ENCODE measurements at places on chromosomes 5 and 9.

DNA sequence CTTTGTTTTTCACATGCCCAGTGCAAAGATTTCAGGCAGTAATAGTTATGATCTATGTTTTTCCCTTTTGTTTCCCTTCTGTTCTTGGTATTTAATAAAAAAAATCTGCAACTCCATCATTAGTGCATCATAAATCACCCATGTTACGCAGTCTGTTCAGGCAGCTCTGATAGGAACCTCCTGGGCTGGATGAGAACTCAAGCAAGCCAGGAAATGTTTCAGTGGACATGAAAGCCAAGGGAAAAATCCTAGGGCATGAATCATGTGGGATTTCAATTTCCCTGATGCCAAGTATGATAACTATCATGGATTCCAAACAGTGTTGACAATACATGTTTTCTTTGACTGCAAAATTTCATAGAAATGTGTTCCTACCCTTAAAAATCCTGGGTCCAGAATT, 119.7 kb upstream of the TARS1 start:
- peaks cover 12% of the 10 kb centered on the region for H3K4me1 ChIP-seq
- H3K4me3 ChIP-seq = no peak overlapping the region
- DNase-seq = no peak
- no peak overlapping the region for H3K27ac ChIP-seq
- no peaks in the 10 kb centered on the region for H3K36me3 ChIP-seq

- H3K27me3 ChIP-seq = no peaks in the 10 kb centered on the region
- H3K4me1 ChIP-seq = peaks cover 66% of the 10 kb centered on the region
- H3K27ac ChIP-seq = peak overlapping the region; percentile 65
- no peak overlapping the region for H3K4me3 ChIP-seq
- no peak for DNase-seq
- peaks cover 20% of the 10 kb centered on the region for H3K36me3 ChIP-seq
Observed at GRCh38 chr5:143374496-143375217, 28.8 kb downstream of the NR3C1 start.

GRCh38 chr9:4306066-4306776, 6.4 kb upstream of the GLIS3 start:
- DNase-seq = no peak
- H3K27ac ChIP-seq = no peak overlapping the region
- no peaks in the 10 kb centered on the region for H3K36me3 ChIP-seq

- no peak for DNase-seq
- no peaks in the 10 kb centered on the region for H3K27me3 ChIP-seq
- no peaks in the 10 kb centered on the region for H3K4me1 ChIP-seq
- H3K36me3 ChIP-seq = no peaks in the 10 kb centered on the region
Observed at GRCh38 chr5:86526811-86527348, 90.9 kb upstream of the COX7C start.

- no peaks in the 10 kb centered on the region for H3K27me3 ChIP-seq
- peaks cover under 1% of the 10 kb centered on the region for H3K4me1 ChIP-seq
- no peak overlapping the region for H3K4me3 ChIP-seq
- DNase-seq = no peak
Observed at GRCh38 chr5:32780508-32780919, 69.4 kb downstream of the NPR3 start.

GRCh38 chr9:15104826-15105420, 194.7 kb upstream of the FREM1 start:
- H3K4me3 ChIP-seq = no peak overlapping the region
- no peak overlapping the region for H3K27ac ChIP-seq
- H3K4me1 ChIP-seq = no peaks in the 10 kb centered on the region
- H3K36me3 ChIP-seq = no peaks in the 10 kb centered on the region

DNA sequence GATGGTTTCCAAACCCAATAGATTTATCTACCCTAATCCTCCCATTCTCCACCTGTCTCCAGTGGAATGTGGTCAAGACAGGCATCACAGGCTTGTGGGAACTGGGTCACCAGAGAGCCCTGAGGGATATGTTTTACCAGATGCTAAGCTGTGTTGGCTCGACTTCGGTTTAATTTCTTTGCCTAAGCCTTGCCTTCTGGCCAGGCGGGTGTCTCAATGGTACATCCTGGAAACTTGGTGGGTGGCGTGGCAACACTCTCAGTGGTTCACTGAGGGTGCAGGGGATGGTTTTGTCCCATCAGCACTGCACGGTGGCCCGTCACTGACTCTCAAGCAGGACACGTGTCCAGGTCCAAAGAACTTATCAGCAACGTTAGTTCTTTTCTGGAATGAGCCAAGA, 192.2 kb downstream of the TENT4A start:
- H3K27ac ChIP-seq = no peak overlapping the region
- H3K4me1 ChIP-seq = no peaks in the 10 kb centered on the region
- H3K36me3 ChIP-seq = no peaks in the 10 kb centered on the region
- DNase-seq = no peak
- H3K27me3 ChIP-seq = no peaks in the 10 kb centered on the region

DNA sequence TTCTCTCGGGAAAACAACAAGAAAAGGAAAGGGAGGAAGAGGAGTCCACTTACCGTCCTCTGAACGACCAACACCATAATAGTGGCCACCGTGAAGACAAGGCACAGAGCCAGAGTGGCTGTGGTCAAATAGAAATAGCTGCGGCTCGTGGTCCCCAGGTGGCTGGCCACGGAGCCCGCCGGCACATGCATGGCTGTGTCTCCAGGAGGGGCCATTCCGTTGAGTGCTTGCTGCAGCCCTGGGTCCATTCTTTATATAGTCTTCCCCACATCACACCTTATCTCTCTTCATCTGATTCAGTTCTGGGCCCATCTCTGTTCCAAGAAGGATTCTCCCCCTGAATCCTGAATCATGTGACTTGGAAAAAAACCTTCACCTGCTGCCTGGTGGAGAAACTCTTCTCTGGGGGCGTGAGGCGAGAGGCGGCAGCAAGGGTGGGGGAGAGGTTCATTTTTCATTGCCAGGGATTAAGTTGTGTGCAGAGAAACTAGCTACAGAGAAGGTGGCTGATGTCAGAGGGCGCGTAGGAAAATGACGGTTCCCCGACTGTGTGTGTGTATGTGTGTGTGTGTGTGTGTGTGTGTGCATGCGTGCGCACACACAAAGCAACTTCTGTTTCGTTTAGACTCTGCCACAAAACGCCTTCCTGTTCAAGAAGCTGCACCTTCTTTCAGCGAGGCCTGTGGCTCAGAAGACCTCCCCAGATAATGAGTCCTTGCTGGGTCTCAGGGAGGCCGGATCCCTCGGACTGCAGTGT, at the start of gene TNFSF8:
TNFSF8 (minus strand) TSS at position 536 of the 757 bp plus-strand sequence; CDS start at position 248, 288 bp downstream.
- H3K27ac ChIP-seq = peak within 1 kb of the TSS; percentile 94
- peaks cover 15% of the 10 kb centered on the region for H3K27me3 ChIP-seq
- DNase-seq = peak; percentile 74
- no peaks in the 10 kb centered on the region for H3K36me3 ChIP-seq

DNA sequence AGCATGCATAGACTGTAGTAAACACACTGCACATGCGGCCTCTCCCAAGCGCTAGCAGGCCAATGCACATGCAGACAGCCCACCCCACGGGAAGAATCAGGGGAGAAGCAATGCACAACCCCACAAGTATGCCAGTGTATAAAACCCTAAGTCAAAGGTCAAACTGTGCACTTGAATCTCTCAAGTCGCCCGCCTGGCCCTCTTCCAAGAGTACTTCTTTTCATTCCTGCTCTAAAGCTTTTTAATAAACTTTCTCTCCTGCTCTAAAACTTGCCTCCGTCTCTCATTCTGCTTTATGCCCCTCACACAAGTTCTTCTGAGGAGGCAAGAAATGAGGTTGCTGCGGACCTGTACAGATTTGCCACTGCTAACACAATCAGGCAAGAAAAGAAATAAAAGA, 50.4 kb downstream of the PTPDC1 start:
- no peaks in the 10 kb centered on the region for H3K27me3 ChIP-seq
- no peak overlapping the region for H3K4me3 ChIP-seq
- no peak for DNase-seq
- H3K36me3 ChIP-seq = peaks cover 5% of the 10 kb centered on the region

DNA sequence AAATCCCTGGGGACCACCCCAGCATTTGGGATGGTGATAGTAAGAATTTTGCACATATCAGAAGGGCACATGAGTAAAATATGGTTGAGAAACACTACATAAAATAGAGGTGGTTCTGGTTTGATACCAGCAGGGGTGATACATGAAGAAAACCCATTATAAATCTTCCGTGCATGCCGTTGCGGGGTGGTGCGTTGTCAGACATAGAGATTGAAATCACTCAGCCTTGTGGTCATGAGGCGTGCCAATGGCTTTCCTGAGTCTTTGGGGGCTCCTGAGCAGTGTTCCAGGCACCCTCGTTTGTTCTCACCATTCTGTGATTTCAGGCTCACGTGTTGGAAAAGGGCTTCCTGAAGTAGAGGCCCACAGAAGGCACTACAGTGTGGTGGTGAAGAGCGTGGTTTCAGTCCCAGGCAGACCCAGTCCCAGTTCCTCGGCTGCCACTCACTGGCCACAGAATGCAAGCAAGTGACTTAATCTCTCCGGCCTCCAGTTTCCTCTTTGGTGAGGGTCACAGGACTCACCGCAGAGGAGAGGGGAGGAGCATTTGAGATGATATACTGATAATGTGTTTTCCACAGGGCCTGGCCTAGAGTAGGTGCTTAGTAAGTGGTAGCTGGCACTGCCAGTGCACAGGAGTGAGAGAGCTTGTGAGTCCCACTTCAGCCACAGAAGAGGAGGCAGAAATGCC, 20.5 kb upstream of the GLRX start:
- peak; percentile 62 for DNase-seq
- peak overlapping the region; percentile 90 for H3K27ac ChIP-seq
- H3K27me3 ChIP-seq = no peaks in the 10 kb centered on the region
- H3K4me1 ChIP-seq = peaks cover 25% of the 10 kb centered on the region
- no peaks in the 10 kb centered on the region for H3K36me3 ChIP-seq

DNA sequence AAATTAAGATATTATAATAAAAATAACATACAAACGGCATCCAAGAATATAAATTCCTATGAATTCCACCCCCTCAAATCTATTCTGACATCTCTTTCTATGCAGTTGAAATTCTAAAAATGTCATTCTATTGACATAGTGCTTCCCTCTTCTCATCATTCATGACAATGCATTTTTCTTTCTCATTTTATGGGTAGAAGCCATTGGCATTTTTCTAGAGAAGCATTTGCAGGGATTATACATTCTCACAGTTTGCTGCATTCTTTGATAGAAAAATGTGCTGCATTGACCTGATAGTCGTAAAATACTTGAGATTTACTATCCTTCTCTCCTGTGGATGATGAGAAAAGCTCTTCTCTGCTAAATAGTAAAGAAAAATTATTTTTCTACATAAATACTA, 760.9 kb upstream of the ACO1 start:
- H3K4me1 ChIP-seq = no peaks in the 10 kb centered on the region
- no peak overlapping the region for H3K4me3 ChIP-seq

- no peaks in the 10 kb centered on the region for H3K4me1 ChIP-seq
- H3K36me3 ChIP-seq = no peaks in the 10 kb centered on the region
- H3K4me3 ChIP-seq = no peak overlapping the region
- H3K27ac ChIP-seq = no peak overlapping the region
- H3K27me3 ChIP-seq = no peaks in the 10 kb centered on the region
Observed at GRCh38 chr5:35371951-35372426, 141.7 kb upstream of the PRLR start.

DNA sequence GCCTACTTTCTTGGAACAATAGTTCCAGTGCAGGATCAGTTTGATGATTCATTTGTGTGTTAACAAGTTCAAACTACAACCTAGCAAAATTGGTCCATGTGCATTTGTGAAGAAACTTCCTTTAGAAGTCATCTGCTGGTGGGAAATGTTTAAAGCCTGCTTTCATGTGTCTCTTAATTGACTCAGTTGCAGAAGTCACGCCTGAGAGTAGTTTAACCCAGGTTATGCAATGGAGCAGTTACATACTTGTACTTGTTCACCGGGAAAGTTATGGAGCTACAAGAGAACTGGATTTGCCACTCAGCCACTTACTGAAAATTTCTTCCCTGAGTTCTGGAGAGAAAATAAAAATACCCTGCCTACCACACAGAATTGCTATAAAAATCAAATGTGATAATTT, 1397.8 kb downstream of the PTPRD start:
- no peak overlapping the region for H3K27ac ChIP-seq
- no peaks in the 10 kb centered on the region for H3K4me1 ChIP-seq
- no peaks in the 10 kb centered on the region for H3K36me3 ChIP-seq
- H3K4me3 ChIP-seq = no peak overlapping the region
- H3K27me3 ChIP-seq = no peaks in the 10 kb centered on the region

GRCh38 chr5:177015156-177015555, 7.3 kb upstream of the ZNF346 start:
- DNase-seq = no peak
- no peaks in the 10 kb centered on the region for H3K4me1 ChIP-seq
- H3K36me3 ChIP-seq = no peaks in the 10 kb centered on the region

DNA sequence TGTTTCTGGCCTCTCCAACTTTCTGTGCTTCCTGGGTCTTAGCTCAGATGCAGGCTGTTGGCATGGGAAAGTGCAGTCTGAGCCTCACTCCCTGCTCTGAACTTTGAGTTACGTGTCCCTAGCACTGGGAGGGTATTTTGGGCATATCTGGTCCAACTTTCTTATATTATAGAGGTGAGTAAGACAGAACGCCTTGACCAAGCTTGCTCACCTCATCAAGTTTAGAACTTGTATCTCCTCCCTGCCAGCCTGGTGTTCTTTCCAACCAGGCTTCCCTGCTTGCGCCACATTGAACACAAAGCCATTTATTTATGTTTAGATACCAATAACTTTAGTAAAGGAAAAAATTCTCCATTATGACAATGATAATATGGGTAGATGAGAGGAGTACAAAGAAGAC, 33.2 kb downstream of the TNC start:
- DNase-seq = no peak
- H3K4me3 ChIP-seq = no peak overlapping the region
- H3K36me3 ChIP-seq = no peaks in the 10 kb centered on the region

GRCh38 chr5:149363936-149364335, 6.1 kb downstream of the PCYOX1L start:
- DNase-seq = no peak
- peaks cover 21% of the 10 kb centered on the region for H3K36me3 ChIP-seq
- no peak overlapping the region for H3K27ac ChIP-seq
- peaks cover 17% of the 10 kb centered on the region for H3K4me1 ChIP-seq

DNA sequence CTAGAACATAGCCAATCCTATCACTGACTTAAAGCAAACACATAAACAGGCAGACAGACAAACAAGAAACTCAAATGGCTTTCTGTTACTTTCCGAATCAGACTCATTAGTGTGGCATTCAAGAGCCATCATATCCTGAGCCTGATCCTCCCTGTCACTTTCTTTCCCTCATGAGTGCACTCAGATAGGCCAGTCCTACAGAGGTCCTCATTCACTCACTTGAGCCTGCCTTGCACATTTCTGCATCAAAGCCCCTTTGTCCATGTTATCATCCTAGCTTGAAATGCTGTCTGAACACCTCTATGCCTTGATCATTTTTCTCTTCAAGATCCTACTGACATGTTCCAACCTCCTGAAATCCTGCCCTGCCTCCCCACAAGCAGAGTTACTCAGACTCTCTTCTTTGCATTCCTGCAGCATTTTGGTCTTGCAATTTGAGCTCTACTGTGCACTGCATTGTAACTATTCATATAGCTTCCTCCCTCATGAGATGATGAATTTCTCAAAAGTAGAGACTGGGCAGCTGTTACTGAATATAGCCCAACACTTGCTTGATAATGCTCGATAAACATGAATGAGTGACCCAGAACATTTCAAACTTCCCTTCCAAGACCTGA, 126.9 kb downstream of the PALM2AKAP2 start:
- peak overlapping the region; percentile 70 for H3K4me3 ChIP-seq
- H3K27ac ChIP-seq = no peak overlapping the region
- peaks cover 30% of the 10 kb centered on the region for H3K4me1 ChIP-seq
- H3K36me3 ChIP-seq = no peaks in the 10 kb centered on the region
- DNase-seq = no peak
- no peaks in the 10 kb centered on the region for H3K27me3 ChIP-seq

Data from stimulated activated naive B cell treated with anti-CD40 and anti-IgM and Interleukin-4, amounts not matched to agents 10 μg/mL and 1 μg/mL and 100 μg/mL, for 72 hours (primary cell).